SW480 (cell line): ENCODE measurements at places on chromosomes 4 and X.

DNA sequence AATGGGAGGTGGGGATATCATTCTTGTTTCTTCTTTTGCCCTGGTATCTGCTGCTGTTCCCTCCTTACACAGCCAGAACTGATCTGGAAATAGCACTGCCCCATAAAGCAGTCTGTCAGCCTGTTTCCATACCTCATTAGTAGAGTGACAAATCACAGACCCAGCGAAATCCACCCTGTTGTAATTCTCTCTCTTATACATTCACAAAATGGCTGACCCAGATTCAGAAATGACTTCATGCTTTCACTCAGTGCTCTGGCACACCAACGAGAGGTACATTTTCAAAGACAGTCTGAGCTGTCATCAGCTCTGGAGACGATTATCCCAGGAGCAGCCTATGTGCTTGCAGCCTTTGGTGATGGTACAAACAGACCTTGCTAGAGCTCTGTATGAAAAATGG is 164.6 kb downstream of the AFF2 start:
- no peak for DNase-seq

DNA sequence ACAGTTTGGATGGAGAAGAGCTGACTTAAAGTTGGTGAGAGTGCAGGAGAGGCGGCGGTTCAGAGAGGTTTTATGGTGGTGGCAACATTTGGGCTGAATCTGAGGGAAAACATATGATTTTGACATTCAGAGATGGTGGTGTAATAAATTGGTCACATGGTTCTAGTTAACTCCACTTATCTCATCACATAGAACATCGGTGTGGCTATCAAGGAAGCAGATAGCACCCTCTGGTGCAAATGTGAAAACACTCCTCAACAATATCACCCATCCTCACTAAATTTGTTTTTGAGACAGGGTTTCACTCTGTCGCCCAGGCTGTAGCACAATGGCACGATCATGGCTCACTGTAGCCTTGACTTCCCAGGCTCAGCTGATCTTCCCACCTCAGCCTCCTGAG is 28.8 kb downstream of the SUPT20HL2 start:
- DNase-seq, result no peak

DNA sequence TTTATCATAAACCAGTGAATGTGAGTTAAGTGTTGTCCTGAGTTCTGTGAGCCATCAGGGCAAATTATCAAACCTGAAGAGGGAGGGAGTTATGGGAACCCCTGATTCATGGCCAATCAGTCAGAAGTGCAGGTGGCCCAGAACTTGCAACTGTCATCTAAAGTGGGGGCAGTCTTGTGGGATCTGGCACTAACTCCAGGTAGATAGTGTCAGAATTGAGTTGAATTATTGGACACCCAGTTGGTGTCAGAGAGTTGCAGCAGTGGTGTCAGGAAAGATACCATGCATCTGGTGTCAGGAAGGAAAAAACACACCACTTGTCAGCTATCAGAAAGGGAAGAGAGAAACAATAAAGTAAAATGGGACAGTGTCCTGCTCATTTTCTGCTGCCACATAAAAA is 8.4 kb downstream of the CORIN start:
- DNase-seq, result no peak

- no peak for DNase-seq
Measured at GRCh38 chrX:10117301-10117700, 39.5 kb upstream of the CLCN4 start.

DNA sequence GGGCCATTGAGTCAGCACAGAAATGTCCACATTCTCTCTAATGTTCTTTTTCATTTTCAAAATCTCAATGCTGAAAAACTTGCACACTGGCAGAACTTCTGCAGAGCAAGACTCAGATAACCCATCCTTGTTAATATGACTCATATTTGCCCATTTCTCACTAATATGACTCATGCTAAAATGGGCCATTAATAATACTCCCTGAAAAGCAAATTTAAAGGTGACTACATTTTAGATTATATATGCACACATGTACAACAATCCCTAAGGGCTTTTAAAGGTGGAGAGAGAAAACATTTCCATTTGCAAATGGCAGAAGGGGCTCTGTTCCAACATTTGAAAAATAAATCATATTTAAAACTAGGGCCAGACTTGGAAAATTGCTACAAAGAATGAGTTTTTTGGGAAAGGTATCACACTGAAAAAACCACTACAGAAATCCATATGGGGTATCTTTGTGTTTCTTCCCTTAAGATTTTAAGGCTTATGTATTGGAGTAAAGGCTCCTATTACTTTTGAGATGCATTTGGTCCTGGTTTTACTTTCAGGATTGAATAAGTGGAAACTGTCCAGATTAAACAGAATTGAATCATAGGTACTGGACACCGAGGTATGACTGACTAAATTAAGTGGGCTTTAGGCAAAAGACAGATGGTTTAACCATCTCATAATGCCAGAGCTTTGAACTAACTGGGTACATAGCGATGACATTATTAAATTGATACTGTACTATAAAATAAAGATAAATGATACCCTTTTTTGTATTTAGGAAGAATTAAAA is 30.0 kb downstream of the TLR2 start:
- DNase-seq, result no peak

GRCh38 chrX:43140582-43140981 is 362.6 kb upstream of the PPP1R2C start:
- DNase-seq, result no peak

- DNase-seq, result no peak
Measured at GRCh38 chr4:35986537-35986936, 257.8 kb downstream of the ARAP2 start.

DNA sequence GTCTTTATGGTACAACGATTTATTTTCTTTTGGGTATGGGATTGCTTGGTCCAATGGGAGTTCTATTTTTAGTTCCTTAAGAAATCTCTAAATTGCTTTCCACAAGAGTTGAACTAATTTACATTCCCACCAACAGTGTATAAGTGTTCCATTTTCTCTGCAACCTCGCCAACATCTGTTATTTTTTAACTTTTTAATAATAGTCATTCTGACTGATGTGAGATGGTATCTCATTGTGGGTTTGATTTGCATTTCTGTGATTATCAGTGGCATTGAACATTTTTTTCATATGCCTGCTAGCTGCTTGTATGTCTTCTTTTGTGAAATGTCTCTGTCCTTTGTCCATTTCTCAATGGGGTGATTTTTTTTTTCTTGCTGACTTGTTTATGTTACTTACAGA is 42.8 kb downstream of the UCHL1 start:
- no peak for DNase-seq

DNA sequence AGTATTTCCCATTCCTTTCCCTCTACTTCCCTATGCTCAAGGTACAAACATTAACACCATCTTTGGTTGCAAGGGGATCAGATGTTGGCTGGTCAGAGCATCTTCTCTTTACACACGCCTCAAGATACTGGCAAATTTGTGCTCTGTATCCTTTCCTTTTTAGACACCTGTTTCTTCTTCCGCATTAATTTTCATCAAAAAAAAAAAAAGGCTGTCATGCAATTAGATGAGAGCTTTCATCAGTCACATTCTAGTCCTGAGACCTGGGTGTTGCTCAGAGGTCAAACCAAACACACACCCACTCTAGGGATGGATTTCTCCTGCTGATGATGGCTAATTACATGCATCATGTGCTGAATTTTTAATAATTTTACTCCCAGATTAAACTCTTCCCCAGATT is 2.0 kb downstream of the RELL1 start:
- DNase-seq, result no peak

- peak; percentile 41 for DNase-seq
Measured at GRCh38 chrX:100350704-100351489, 59.2 kb downstream of the PCDH19 start.

DNA sequence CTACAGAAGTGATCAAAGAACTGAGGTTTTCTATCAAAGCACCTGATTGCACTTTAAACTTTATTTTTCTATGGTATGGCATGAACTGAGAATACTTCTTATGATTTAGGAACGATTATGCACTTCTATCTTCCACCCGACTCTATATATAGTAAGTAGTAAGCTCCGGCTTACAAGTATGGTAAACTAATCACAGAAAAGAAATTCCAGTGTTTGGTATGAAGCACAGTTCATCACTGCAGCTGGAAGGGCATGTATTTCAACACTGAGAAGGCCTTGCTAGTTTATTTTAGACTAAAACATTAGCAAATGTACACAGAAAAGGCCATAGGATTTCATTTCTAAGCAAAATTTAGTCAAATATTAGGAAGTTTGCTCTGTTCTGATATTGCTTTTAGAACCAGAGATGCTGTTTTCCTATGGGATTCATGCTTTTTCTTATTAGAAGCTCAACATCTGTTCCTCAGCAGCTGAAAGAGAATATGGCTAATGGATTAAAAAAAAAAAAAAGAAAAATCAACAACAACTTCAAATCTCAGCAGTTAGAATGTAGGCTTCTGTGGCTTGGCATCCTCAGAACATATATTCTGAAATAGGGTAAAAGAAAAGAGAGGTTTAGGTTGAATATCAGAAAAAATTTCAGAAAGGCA is 273.5 kb downstream of the C4orf33 start:
- DNase-seq, result no peak

DNA sequence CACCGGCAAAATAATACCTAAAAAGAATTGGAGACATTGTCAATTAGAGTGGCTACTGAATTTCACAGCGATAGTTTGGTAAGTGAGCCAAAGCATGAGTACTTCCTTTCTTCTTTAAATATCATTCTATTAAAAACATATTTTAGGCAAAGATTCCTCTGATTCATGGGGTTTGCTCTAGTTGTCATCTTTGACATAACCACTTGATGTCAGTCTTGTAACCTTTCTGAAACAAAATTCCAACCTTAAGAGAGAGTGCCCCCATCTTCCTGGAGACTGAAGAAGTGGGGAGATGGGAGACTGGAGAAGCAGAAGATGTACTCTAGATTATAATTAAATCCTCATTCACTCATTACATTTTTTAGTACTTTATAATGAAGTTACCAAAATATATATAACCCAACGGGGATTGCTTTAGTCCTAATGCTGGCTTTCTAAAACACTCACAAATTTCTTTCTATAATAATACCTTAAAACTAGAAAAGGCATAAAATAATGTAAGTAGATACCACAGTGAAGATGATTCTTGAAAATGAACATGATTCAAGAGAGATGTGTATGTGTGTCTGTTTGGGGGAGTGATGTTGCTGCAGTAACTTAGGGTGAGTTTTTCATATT is 96.4 kb downstream of the EMCN start:
- DNase-seq, result peak; percentile 22
